AG08395 (cell line): ENCODE measurements at places on chromosomes 12 and 14.
A peak's percentile ranks its signal among the peaks of the same experiment; 100 is the strongest.

GRCh38 chr14:37901978-37902377, 305.7 kb upstream of the SSTR1 start:
- peak; percentile 85 for DNase-seq

DNA sequence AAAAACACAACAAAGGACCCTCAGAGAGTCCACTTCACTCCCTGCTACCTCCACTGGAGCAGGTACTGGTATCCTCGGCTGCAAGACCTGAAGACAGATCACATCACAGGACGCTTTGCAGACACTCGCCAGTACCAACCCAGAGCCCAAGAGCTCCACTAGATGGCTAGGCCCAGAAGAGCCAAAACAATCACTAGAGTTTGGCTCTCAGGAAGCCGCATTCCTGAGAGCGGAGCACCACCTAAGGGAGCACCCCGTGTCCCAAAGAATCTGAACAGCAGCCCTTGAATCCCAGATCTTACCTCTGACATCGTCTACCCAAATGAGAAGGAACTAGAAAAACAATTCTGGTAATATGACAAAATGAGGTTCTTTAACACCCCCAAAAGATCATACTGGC, 399.8 kb downstream of the RAD51B start:
- no peak for DNase-seq

GRCh38 chr12:96376865-96377264, 23.4 kb downstream of the CDK17 start:
- DNase-seq = no peak

DNA sequence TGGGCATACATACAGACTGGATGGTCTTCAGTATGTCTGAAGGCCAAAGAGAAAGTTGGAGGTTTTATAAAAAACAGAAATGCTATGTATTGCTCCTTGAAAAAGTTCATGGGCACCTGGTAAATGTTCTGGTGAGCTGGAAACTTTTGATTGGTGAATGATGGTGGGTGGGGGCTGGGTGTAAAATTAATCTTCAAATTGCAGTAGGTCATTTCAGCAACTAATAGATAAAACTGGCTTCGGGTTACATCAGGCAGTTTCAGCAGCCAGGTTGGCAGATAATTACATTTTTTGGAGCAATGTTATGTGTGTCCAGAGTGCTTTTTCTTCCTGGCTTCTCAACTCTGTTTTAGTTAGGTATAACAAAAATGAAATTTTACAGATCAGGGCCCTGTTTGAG, 35.3 kb downstream of the SDR9C7 start:
- DNase-seq = no peak

GRCh38 chr12:95017482-95017881, 14.0 kb upstream of the NDUFA12 start:
- no peak for DNase-seq

- DNase-seq = no peak
Observed at GRCh38 chr14:94291906-94292525, 1.1 kb downstream of the SERPINA10 start.

GRCh38 chr12:93778766-93779165, 101.6 kb downstream of the CRADD start:
- no peak for DNase-seq

- DNase-seq = peak; percentile 53
Observed at GRCh38 chr12:42039176-42039575, 105.5 kb downstream of the GXYLT1 start.

- no peak for DNase-seq
Observed at GRCh38 chr12:23600919-23601318, 348.6 kb downstream of the SOX5 start.

GRCh38 chr12:32860192-32860591, 36.4 kb downstream of the PKP2 start:
- no peak for DNase-seq

DNA sequence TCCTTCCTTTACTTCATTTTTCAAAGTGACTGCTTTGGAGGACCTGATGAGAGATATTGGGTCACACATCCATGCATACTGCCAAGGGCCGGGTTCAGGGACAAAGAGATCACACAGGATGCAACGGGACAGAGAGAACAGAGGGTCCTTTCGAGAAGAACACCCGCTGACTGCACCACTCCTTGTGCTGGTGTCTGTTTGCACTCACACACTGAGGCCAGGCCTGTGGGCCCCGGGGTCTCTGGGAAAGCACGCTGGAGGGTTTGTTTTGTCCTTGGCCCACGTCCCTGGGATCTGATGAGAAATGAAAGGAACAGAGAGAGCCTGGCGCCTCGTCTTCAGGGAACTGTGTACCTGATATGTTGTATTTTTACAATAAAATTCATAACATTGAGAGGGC, 42.2 kb downstream of the PAH start:
- DNase-seq = no peak

DNA sequence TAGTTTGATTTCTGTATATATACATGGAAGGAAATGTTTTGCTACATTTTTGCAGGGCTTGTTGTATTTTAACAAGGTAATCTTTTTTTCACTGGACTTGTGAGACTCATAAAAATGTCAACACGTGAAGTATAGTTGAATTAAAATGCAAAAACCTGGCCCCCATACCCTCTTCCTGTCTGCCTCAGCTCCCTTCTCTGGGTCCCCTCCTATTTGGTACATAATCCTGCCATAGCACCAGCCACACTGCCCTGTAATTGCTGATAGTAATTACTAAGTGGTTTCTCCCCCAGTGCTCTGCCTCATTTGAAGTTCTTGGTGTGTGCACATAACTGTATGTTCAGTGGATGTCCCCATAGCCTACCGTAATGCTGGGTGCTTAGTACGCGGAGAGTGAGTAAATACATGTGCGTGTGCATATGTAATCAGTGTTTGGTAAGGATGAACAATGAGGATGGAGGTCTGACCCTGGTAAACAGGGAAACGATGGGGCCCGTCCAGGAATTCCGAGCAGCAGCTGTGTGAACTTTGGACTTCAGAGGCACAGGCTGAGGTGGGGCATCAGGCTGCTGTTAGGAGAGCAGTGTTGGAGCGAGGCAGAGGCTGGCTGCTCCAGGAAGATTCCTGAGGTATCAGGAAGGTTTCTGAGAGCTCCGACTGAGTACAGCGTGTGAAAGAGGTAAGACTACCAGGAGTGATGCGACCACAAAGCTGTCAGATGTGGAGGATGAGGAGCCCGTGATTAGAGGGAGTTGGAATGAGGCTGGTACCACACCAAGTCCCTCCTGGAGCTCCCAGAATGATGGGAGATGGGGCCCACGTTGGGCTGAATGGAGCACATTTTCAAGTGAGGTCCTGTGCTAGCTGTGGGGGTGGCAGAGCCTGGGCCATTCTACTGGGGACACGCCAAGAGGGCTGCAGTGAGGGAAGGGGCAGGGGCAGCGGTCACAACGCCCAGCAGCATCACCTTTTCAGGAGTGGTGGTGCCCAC, 106.8 kb downstream of the PELI2 start:
- DNase-seq = no peak

DNA sequence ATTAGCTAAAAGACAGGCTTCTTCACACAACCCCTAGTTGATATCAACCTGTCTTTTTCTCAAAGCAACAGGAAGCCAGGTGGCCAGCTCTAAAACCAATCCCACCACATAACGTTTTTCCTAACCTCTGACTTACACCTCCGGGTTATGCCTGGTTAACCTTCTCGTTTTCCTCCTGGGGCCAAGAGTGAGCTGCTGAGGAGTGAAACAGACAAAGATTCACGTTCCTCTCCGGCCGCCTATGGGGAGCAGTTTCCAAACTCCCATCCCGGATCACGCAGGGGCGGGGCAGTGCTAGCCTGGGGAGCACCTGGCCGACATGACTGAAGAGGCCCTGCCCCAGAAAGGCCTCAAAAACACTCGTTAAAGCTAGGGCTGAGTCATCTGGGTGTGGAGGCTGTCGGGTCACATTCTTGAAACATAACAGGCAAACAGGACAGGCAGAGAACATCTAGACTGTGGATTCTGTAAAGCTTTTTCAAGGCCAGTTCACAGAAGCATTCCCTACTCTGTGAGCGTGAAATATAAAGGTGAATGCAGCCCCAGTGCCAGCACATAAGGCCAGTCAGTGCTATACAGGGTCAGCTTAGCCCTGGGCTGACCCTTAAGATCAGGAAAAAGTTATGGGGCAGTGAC, 25.9 kb upstream of the LGALS3 start:
- peak; percentile 82 for DNase-seq

GRCh38 chr14:71751264-71751663, 181.0 kb upstream of the RGS6 start:
- DNase-seq = no peak

- DNase-seq = peak; percentile 59
Observed at GRCh38 chr12:130953771-130954543, at the start of gene ADGRD1. ADGRD1 (plus strand) TSS chr12:130953907; CDS start chr12:130954466, 559 bp downstream.

- no peak for DNase-seq
Observed at GRCh38 chr14:54490445-54491175, 1.8 kb upstream of the GMFB start.

DNA sequence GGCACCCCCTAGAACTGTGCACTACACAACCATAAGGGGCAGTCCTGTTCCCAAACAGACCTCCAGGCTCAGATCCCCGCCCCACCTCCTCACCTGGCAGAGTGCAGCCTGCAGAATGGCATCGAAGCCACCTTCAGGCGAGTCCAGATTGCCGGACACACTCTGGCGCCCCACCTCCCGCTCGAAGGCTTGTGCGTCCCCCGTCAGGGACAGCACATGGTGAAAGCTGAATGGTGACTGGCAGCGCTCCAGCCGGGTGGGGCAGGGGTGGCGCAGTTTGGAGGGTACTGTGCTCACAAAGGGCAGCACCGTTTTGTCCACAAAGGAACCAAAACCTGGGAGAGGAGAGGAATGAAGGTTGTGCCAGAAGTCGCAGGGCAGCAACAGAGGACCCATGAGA, 10.6 kb downstream of the ITGB7 start:
- no peak for DNase-seq

DNA sequence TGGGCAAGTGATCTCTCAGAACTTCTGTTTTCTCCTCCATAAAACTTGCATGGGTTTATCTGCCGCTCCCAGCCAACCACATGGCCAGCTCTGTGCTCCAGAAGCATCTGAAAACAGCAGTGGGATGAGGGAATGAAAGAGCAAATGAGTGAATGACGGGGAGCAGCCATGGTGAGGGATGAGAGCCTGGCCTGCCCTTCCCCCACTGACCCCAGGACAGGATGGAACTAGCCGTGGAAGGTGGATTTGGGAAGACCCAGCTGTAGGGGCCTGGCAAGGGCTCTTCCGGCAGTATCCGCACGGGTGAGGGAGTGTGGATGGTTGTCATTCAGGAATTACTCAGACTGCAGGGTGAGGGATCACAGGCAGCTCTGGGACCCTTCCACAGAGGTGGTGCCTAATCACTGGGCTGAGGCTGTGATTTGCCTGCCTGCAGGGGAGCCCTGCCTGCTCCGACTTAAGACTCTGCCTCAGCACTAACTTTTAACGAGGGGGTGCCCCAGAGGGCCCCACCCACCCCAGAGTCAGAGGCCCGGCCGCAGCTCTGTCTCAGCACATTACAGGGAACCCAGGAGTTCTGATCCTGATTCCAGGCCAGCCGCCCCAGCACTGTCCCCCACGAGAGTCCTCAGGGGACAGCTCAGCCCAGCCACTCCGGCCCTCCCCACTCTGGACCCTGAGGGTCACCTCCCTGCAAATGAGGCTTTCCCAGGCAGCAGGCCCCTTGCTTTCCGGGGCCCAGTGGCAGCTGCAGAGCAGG, 136.8 kb upstream of the C14orf180 start:
- no peak for DNase-seq
